Hematopoietic multipotent progenitor cell (in vitro differentiated cells): ENCODE measurements at places on chromosomes 5 and 9. TPM values are rescaled to one million over a fixed set of nuclear protein-coding genes. Genes with fewer than 3 reads are reported as not detected.

The SLC25A2 gene
- total RNA-seq, result 0.54 TPM

The ZSWIM6 gene
- 7.3 TPM for total RNA-seq

The PCA3 gene
- total RNA-seq, result 0.54 TPM

The GPRIN1 gene
- under 0.01 TPM for total RNA-seq

The VLDLR gene
- total RNA-seq, result 1.6 TPM

The PCDHGA4 gene
- total RNA-seq, result 0.81 TPM

The ARID3C gene
- total RNA-seq, result not detected

The GRXCR2 gene
- not detected for total RNA-seq

The F2RL2 gene
- total RNA-seq, result 0.27 TPM

The HMCN2 gene
- total RNA-seq, result under 0.01 TPM

The EQTN gene
- total RNA-seq, result not detected

The GZMA gene
- not detected for total RNA-seq

The WDR38 gene
- not detected for total RNA-seq

The CARD6 gene
- total RNA-seq, result 4.3 TPM

The KLHL3 gene
- total RNA-seq, result 13.7 TPM

The IRX1 gene
- total RNA-seq, result 0.81 TPM

The SPATA9 gene
- total RNA-seq, result under 0.01 TPM

The ITK gene
- 0.27 TPM for total RNA-seq

The HSD17B3 gene
- not detected for total RNA-seq

The SLC22A4 gene
- total RNA-seq, result 7.3 TPM

The NEURL1B gene
- 18.3 TPM for total RNA-seq

The CCDC192 gene
- not detected for total RNA-seq

The CARTPT gene
- total RNA-seq, result not detected

The IL3 gene
- not detected for total RNA-seq

The SLC36A2 gene
- under 0.01 TPM for total RNA-seq

The PHF24 gene
- under 0.01 TPM for total RNA-seq

The ARHGEF37 gene
- total RNA-seq, result 0.27 TPM

The CENPH gene
- total RNA-seq, result 8.1 TPM

The PCDHGA11 gene
- 1.3 TPM for total RNA-seq

The FOXI1 gene
- total RNA-seq, result not detected

The SLC46A2 gene
- under 0.01 TPM for total RNA-seq

The SPINK4 gene
- total RNA-seq, result not detected

The FGF10 gene
- not detected for total RNA-seq

The SCGB3A2 gene
- total RNA-seq, result not detected

The PCDHB7 gene
- total RNA-seq, result under 0.01 TPM

The DNAH5 gene
- 0.27 TPM for total RNA-seq

The RNF208 gene
- 1.3 TPM for total RNA-seq

The INSL4 gene
- total RNA-seq, result not detected

The PTPN3 gene
- under 0.01 TPM for total RNA-seq

The OTULINL gene
- total RNA-seq, result 1.9 TPM
